ENCODE measurements at places on chromosomes 16 and 17.

DNA sequence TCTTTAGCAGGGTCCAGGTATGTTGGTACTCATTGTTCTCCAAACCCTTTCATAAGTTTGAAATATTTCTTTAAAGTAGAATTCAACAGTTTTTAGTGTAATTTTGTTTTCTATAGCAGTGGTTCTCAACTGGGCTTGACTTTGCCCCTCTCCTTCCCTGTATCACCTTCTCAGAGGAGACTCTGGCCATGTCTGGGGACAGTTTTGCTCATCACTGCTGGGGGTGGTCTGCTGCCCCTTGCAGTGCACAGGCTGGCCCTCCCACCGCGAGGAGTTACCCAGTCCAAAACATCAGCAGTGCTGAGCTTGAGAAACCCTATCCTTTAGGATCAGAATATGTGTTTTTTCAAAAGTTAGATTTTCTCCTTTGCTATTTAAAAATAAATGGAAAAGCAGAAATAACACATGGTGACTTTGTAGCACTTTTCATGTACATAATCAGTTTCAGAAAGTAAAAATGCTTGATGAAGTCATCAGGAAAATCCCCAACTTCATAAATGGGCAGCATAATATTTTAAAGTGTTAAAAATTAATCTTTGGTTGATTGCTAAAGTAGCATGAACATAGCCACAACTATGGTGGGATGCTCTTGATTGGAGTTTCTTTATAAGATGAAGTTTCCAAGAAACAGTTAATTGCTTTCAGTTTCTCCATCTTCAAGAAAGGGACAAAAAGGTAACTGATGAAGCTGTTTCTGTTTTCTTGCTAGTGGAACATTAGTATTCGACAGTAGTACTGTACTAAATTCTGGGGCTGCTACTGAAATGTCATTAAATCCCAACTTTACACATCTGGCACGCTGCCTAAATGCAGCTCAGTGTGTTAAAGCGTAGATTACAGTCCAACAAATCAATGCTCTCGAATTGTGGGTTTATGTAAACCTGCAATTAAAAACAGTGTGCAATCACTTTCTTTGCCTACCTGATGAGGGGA, 70.3 kb downstream of the NETO2 start:
- DNase-seq: no peak

- no peak for DNase-seq
Observed at GRCh38 chr16:13951611-13952010, 31.7 kb downstream of the ERCC4 start.

GRCh38 chr16:75957870-75958269, 231.6 kb upstream of the CPHXL start:
- DNase-seq: no peak

GRCh38 chr17:41773731-41774193, 12.7 kb downstream of the JUP start:
- DNase-seq: no peak

DNA sequence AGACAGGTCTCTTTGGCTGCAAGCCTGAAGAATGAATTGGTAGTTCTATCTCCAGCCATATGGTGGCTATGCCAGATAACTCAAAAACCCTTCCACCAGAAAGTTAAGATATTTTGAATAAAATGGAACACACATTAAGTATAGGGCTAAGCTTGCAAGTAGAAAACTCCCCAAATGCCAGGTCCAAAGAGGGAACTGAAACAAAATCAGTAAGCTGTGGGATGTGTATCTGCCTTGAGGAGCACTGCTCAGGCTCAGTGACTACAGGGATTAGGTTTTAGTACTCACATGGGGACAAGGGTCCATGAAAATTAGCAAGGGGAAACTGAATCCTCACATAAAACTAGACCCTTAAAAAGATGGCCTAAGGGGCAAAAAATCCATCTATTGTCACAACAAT, 115.7 kb upstream of the PMFBP1 start:
- DNase-seq: no peak

GRCh38 chr17:82942166-82943130, 102.6 kb upstream of the ZNF750 start:
- DNase-seq: no peak

DNA sequence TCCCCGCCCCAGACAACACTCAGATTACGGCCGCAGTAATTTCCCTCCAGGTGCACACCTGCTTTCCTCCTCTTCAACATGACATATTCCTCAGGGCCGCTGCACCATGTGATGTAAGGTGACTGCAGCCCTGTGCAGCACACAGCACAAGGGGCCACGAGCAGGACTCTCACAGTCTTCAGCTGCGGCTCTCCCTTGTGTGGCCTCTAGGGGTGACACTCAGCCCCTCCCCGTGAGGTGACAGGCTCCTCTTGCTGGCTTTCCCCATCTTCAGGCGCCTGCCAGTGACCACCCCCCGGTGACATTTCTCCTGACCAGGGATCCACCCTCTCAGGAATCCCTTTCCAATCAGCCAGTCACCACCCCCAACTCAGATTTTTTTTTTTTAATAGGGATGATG, 31.3 kb upstream of the ABCC3 start:
- DNase-seq: no peak

DNA sequence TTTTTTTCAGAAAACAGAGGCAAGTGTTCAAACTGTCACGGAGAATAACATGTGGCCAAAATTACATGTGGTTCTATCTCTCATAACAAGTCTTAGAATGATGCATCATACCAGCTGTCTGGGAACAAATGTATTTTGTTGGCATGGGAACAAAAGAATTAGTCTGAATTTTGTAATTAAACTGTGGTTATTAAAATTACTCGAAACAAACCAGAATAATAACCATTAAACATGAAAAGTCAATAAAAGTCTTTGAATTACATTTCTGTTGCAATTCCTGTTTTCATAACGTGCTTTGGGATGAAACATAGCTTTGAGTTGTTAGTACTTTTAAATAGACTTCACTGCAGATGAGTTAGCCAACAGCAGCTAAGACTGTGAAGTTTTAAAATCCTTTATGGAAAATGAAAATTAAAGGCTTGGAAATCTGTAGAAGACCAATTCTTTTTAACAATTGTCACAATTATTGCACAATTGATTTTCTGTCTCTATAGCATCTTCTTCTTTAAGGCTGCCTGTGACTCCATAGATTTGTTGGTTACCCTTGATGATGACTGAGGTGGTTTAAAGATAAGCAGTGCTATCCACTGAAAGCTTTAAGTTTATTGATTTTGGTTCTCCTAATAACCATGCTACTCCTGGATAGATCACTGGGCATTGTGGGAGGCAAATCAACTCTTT, 117.9 kb upstream of the AXIN2 start:
- DNase-seq: no peak

GRCh38 chr17:1091900-1092299, 87.9 kb downstream of the ABR start:
- DNase-seq: no peak

DNA sequence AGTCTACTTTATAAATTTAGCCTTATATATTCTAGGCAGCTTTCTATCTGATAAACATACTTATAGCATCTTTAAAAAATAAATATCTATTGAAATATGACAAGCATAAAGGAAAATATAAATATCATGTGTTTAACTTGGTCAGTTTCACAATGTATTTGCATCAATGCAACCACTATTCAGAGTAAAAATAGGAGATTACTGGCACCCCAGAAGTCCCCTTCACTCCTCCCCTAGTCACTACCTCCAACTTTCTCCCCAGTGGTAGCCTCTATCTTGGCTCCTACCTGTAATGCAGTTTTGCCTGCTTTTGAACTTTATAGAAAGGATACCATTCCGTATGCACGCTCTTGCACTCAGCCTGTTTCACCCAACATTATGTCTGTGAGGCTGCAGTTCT, 3.2 kb upstream of the NOD2 start:
- no peak for DNase-seq

DNA sequence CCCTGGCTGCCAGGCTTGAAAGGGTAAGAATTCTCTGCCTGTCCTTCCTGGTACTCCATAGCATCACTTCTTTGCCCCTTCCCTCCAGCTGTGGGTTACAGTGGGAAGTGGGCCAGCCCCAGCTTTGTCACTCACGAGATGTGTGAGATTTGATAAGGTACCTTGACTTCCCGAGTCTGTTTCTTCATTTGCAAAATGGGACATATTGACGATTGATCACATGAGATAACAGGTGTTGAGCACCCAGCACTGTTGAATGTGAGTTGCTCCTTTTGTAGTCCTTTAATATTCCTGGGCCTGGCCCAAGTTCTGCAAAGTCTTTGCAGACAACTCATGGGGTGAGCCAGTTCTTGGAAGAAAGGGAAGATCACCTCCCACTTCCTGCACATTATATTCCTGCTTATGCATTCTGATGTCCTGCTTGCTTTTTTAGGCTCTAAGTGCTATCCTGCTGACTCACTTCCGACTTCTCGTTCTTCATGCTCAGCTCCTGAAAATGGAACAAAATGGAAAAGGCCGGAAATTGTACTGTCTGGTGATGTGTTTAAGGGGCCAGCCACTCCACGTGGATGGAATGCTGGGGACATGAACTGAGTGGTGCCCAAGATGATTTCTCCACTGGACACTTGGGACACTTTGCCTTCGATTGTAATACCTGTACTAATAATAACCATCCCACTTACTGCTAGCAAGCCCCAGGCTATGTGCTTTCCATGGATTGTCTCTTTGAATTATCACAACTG, 8.3 kb upstream of the NLK start:
- DNase-seq: no peak

- peak; percentile 28 for DNase-seq
Observed at GRCh38 chr16:67470359-67470758, 10.6 kb downstream of the ATP6V0D1 start.

GRCh38 chr16:23081675-23082119, 67.6 kb downstream of the USP31 start:
- DNase-seq: no peak

- no peak for DNase-seq
Observed at GRCh38 chr16:79296491-79296890, 304.0 kb downstream of the MAF start.

DNA sequence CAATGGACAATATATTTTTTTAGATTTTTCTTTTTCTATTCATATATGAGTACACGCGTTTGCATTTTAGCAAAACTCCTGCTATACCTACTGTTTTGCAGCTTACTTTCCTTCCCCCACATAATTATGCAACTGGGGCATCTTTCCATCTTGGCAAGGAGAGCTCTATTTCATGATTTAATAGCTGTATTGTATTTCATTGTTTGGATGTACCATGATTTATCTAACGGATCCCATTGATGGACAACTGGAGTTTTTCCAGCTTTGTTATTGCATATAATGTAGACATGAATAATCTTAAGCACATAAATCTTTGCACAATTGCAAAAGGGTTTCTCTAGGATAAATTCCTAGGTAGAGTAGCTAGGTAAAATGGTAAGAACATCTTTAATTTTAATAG, 133.9 kb downstream of the PITPNC1 start:
- no peak for DNase-seq

Data from NCI-H446 treated with DMSO at 0.1 percent for 48 hours (cell line).